ENCODE measurements at places on chromosomes 6 and 20.

GRCh38 chr6:144582939-144583613 lies 297.9 kb downstream of the UTRN start:
- DNase-seq: no peak

DNA sequence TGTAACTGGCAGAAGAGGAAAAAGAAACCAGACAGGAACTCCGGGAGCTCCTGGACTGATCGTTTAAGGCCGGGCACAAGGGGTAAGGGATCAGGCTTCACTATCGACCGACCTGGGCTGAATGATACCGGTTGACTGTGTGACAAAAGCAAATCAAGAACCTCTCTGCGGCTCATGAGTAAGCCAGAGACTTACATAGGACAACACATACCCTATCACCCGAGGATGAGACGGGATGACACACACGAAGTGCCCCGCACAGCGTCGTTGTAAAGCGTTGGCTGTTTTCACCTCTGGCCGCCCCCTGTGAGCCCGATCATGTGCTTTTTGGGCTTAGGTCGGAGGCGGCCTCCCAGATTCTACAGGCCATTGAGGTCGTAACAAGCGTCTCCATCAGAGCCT lies 695 bp upstream of the TGIF2 start:
- no peak for DNase-seq

DNA sequence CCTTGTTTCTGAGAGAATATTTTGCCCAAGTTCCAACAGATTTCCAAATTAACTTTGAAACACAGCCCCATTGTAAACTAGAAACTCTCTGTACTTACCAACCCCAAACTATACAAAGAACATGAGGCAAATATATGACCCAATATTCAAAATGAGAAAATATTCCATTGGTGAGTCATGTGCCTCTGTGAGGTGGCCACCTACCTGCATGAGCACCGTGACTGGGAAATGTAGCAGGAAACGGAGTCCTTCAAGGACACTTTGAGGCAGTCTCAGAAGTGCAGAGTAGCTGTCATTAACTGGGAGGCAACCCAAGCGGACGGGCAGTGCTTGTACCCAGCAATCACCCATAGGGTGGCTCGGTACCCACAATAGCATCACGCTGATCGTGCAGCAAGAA lies 335.5 kb upstream of the NOX3 start:
- no peak for DNase-seq

- DNase-seq: no peak
Observed at GRCh38 chr6:143258945-143259344, 191.6 kb downstream of the ADAT2 start.

DNA sequence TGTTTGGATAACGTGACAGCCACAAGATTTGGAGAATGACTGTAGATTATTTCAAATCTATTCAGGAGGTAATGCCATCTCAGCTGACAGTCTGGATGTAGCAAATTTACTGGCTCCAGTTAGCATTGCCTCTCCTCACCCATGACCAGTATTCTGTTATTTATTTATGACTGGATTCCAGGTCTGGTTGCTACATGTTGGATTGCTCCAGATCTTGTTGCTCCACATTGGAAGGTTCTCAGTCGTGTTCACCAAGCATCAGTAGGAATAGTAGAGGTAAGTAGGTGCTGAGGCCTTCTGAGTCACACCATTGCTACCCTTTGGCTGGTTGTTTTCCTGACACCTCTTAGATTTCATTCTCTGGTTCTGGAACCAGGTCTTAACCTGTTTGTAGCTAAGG lies 69.5 kb upstream of the ELOVL5 start:
- DNase-seq: no peak

GRCh38 chr6:10418862-10419748 lies 4.2 kb upstream of the TFAP2A start:
- DNase-seq: peak; percentile 67

- peak; percentile 9 for DNase-seq
Observed at GRCh38 chr6:98977671-98978292, 30.0 kb upstream of the FBXL4 start.

GRCh38 chr20:58927490-58928061 lies 53.5 kb upstream of the NELFCD start:
- DNase-seq: no peak

DNA sequence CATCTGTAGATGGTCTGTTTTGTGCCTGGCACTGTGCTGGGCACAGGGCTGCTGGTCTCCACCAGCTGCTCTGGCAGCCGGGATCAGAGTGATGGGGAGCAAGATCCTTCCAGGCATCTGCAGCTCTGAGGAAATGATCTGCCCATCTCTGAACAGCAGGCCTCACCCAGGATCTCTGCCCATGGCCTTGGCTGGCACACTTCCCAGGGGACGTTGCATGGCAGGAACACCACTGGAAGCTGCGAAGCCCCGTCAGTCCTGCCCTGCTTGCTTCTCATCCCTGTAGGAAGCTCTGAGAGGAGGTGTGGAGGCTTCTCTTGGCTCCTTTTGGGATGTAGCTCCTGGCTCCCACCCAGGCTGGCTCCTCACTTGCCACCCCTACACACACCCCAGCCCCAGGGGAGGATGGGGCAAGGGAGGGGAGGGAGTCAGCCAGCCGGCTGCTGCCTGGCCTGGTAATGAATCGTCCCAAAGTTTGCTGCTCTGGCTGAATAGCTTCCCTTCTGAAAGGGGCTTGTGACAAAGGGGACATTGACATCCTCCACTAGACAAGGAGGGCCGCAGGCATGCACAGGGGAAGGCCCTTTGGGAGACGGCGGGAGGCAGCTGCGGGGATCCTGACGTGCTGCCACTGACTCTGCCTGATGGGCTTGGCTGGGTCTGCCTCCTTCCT lies 108.9 kb downstream of the VEGFA start:
- DNase-seq: no peak

GRCh38 chr6:155310596-155310995 lies 3.7 kb downstream of the TFB1M start:
- DNase-seq: no peak

DNA sequence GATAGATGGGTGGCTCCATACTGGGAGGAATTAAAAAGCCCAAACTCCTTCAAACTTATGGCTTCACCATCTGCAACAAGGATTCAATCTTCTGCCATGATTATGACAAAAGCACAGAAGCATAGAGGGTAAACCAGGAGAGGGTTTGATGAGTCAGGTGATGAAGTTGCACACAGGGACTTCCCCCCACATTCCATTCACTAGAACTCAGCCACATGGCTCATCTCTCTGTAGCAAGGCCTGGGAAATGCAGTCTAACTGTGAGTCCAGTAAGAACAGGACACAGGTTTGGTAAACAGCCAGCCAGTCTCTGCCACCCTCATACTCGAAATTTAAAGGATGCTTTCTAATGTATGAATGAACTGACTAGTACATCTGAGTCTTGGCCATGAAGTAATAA lies 142.9 kb downstream of the HIVEP2 start:
- DNase-seq: no peak

Data from NCI-H2029 (cell line).